Hair follicular keratinocyte (primary cell): ENCODE measurements at places on chromosomes 4 and X. TPM values are rescaled to one million over a fixed set of nuclear protein-coding genes. Genes with fewer than 3 reads are reported as not detected.

The RHOXF1 gene
- total RNA-seq = not detected in 2 replicates

The ENPP6 gene
- total RNA-seq = not detected in 2 replicates

The LPAR4 gene
- total RNA-seq = not detected in 2 replicates

The TMEM156 gene
- total RNA-seq = 5.6 and 6.5 TPM in 2 replicates

The UNC5C gene
- total RNA-seq = 0.04 TPM in 1 of 2 replicates, not detected in the other

The ODAPH gene
- not detected in 2 replicates for total RNA-seq

The CYTL1 gene
- total RNA-seq = 0.55 TPM in 1 of 2 replicates, not detected in the other

The OTUD6A gene
- total RNA-seq = not detected in 2 replicates

The PCYT1B gene
- total RNA-seq = 7.2 and 8.8 TPM in 2 replicates

The DDIT4L gene
- total RNA-seq = not detected in 2 replicates

The DRP2 gene
- 0.08 and 0.11 TPM in 2 replicates for total RNA-seq

The PRRG3 gene
- not detected in 2 replicates for total RNA-seq

The ANOS1 gene
- total RNA-seq = 2.6 and 16.6 TPM in 2 replicates

The BGN gene
- total RNA-seq = 0.30 and 1.0 TPM in 2 replicates

The UGT2B15 gene
- not detected in 2 replicates for total RNA-seq

The ADH1C gene
- total RNA-seq = 0.08 TPM in 1 of 2 replicates, not detected in the other

The VCX3B gene
- not detected in 2 replicates for total RNA-seq

The RHOH gene
- not detected in 2 replicates for total RNA-seq

The DCAF8L2 gene
- not detected in 2 replicates for total RNA-seq

The SPATA4 gene
- total RNA-seq = 0.08 TPM in 1 of 2 replicates, not detected in the other

The PNCK gene
- not detected in 2 replicates for total RNA-seq

The UGT2B17 gene
- total RNA-seq = not detected in 2 replicates

The MAGEC2 gene
- not detected in 2 replicates for total RNA-seq

The GPRASP3 gene
- total RNA-seq = 0.62 and 1.9 TPM in 2 replicates

The LRRC66 gene
- 0.04 and 0.08 TPM in 2 replicates for total RNA-seq

The HTN3 gene
- total RNA-seq = not detected in 2 replicates

The NXF2B gene
- total RNA-seq = not detected in 2 replicates
